ENCODE measurements at places on chromosomes 11 and 22. TPM values are rescaled to one million over a fixed set of nuclear protein-coding genes. Genes with fewer than 3 reads are reported as not detected.
A peak's percentile ranks its signal among the peaks of the same experiment; 100 is the strongest.

DNA sequence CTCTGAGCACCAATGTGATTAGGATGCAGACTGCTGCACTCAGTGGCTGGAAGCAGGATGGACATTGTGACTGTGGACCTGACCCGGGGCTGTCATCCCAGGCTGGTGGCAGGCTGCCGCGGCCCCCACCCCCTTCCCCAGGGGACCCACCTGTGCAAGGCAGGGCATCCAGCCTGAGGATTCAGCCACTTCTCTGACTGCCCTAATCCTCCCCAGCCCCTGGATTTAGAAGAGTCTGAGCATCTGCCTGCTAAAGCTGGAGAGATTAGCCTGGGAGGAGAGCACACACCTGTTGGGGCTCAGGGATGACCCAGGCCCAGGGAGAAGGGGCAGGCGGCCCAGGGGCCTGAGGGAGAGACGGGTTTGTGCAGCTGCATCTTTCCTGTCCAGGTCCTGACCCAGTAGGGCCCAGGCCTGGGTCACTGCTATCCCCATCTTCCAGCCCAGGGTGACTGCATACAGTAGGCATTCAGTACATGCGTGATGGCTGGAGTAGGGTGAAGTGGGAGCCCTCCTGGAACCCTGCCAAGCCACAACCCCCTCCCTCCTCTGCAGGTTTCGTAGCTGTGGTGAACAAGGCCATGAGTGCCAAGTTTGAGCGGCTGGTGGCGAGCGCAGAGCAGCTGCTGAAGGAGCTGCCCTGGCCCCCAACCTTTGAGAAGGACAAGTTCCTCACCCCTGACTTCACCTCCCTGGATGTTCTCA, 12.1 kb downstream of the DPP3 start:
- peaks cover 6% of the 10 kb centered on the region for H3K4me1 ChIP-seq
- no peaks in the 10 kb centered on the region for H3K27me3 ChIP-seq
- H3K27ac ChIP-seq: peak overlapping the region; percentile 38
- peaks cover 21% of the 10 kb centered on the region for H3K36me3 ChIP-seq

DNA sequence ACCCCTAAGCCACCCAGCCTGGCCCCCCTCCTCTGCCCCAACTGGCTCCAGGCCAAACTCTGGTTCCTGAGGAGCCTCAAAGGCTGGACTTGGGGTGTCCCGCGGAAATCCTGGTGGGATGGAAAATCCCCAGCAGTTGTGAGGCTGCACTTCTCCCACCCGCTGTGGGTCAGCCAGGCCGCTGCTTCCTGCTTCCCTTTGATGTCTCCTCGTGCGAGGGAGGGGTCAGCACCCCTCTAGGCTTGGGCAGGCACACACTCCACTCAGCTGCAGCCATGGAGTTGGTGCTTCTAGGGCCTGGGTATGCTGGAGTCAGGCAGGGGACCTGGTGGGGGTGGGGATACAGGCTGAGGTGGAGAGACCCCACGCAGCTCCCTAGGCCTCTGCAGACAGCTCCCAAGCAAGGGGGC, 12.0 kb downstream of the KCNQ1OT1 start:
- H3K4me3 ChIP-seq: no peak overlapping the region
- no peak for DNase-seq
- H3K27me3 ChIP-seq: peaks cover 4% of the 10 kb centered on the region
- H3K36me3 ChIP-seq: no peaks in the 10 kb centered on the region

DNA sequence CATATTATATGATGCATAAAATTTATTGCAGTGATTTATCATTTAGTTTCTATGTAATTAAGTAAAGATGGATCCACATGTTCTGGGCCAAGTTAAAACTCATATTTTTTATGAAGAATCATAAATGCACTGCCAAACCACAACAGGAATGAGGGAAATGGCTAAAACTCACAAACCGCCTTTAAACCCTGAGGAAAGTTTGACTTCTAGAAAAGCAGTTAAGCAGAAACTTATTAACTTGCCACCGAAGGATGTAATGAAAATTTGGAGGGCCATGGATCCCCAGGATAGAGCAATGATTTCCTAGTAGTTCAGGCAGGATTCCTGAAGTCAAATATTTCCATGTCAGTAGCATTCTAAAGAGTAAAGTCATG, 218.3 kb upstream of the CTSC start:
- no peak for DNase-seq
- H3K36me3 ChIP-seq: no peaks in the 10 kb centered on the region
- H3K27me3 ChIP-seq: no peaks in the 10 kb centered on the region
- peaks cover 2% of the 10 kb centered on the region for H3K4me1 ChIP-seq
- H3K4me3 ChIP-seq: no peak overlapping the region

GRCh38 chr22:37775785-37776638, 31.7 kb upstream of the GCAT start:
- H3K4me3 ChIP-seq: no peak overlapping the region
- DNase-seq: no peak
- H3K36me3 ChIP-seq: peaks cover 8% of the 10 kb centered on the region
- H3K27me3 ChIP-seq: no peaks in the 10 kb centered on the region
- H3K4me1 ChIP-seq: no peaks in the 10 kb centered on the region
- H3K27ac ChIP-seq: no peak overlapping the region

GRCh38 chr22:36234213-36234612, 5.1 kb downstream of the APOL2 start:
- H3K4me1 ChIP-seq: peaks cover 4% of the 10 kb centered on the region
- no peaks in the 10 kb centered on the region for H3K36me3 ChIP-seq
- no peak for DNase-seq
- no peaks in the 10 kb centered on the region for H3K27me3 ChIP-seq
- no peak overlapping the region for H3K27ac ChIP-seq
- H3K4me3 ChIP-seq: no peak overlapping the region

DNA sequence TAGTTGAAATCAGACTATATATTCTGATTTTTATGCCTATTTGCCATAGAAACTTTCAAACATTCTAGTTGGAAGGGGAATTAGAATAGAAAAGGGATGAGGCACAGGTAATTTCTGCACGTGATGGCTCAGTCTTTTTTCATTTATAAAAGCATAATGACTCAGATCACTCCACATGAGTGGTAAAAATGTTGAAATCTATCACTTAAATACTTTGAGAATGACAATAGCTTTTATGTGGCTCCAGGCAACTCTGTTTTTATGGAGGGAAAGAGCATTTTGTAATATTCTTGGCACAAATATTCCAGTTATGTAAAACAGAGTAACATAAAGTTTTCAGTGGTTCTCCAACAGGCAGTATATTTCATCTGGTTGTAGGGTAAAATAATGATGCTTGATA, 5.9 kb upstream of the MMP3 start:
- no peaks in the 10 kb centered on the region for H3K36me3 ChIP-seq
- no peak overlapping the region for H3K27ac ChIP-seq
- no peak for DNase-seq
- no peaks in the 10 kb centered on the region for H3K4me1 ChIP-seq

GRCh38 chr22:27848005-27848404, 46.4 kb upstream of the MN1 start:
- no peaks in the 10 kb centered on the region for H3K27me3 ChIP-seq
- no peak for DNase-seq
- no peak overlapping the region for H3K4me3 ChIP-seq

DNA sequence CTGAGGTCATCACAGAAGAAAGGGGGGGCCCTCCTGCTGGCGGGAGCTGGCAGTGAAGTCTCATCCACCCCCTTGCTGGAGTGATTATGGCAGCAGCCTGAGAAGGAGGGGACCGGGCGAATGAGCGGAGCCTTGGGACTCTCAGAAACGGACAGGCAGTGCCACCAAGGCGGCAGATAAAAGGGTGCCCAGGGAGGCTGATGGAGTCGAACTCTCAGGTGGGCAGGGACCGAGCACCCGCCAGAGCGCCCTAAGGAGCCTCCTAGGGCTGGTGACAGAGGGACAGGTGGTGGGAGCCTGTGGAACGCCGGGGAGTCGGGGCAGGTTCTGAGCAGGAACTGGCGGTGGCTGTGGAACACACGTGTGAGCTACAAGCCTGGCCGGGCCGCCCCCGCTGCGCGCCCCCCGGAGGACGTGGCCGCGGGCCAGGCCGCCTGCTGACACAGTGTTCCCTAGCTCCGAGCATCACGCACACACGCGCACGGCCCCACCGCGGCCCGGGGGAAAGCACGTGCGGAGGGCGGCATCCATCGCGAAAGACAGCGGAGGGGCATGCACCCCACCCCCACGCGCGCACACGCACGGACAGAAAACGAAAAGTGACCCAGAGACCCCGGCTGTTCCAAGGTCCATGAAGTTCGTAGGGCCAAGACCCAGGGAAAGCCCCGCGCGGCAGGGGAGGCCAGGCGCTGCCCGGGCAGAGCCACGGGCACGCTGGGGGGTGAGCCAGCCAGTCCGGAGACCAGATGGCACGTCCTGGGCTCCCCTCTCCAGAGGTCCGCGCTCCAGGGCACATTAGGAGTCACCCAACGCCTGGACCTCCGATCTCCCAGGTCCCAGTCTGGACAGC, 1.0 kb downstream of the VWCE start:
- no peaks in the 10 kb centered on the region for H3K36me3 ChIP-seq
- peak overlapping the region; percentile 54 for H3K4me3 ChIP-seq
- DNase-seq: no peak
- H3K27me3 ChIP-seq: peaks cover 4% of the 10 kb centered on the region
- peak overlapping the region; percentile 57 for H3K27ac ChIP-seq

- no peak for DNase-seq
- H3K4me3 ChIP-seq: no peak overlapping the region
Measured at GRCh38 chr11:92249156-92249753, 24.6 kb downstream of the FAT3 start.

DNA sequence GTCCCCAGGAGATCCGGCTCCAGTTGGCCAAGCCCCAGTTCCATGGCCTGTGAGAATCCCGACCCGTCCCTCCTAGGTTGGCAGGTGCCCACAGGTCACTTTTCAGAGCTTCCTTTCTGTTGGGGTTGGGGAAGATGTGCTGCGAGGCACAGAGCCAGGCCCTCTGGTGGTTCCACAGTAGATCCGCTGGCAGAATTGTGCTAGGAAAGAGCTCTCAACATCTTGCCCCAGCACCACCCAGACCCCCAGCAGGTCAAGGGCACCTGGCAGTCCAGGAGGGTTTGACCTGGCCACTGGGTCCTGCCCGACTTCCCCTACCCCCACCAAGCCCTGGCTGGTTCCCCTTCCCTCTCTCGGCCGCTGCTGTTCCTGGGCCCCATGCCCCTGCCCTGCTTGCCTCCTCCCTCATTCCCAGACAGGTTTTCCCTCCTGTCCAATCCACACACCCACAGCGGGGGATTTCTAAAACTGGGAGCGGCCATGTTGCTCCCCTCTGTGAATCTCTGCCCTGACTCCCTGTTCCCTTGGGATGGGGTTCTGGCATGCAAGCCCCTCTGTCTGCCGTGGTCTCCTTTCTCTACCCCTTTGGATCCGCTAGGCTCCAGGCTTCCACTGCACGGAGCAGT, 26.2 kb upstream of the GCAT start:
- peaks cover 8% of the 10 kb centered on the region for H3K27me3 ChIP-seq
- H3K4me3 ChIP-seq: no peak overlapping the region
- H3K36me3 ChIP-seq: no peaks in the 10 kb centered on the region
- H3K27ac ChIP-seq: no peak overlapping the region
- DNase-seq: no peak
- no peaks in the 10 kb centered on the region for H3K4me1 ChIP-seq

GRCh38 chr11:70522593-70523311, 124.4 kb downstream of the CTTN start:
- peak; percentile 52 for DNase-seq
- H3K27me3 ChIP-seq: no peaks in the 10 kb centered on the region
- H3K4me1 ChIP-seq: peaks cover 28% of the 10 kb centered on the region
- H3K4me3 ChIP-seq: no peak overlapping the region
- no peak overlapping the region for H3K27ac ChIP-seq

GRCh38 chr22:41405588-41405987, 23.8 kb downstream of the TEF start:
- no peaks in the 10 kb centered on the region for H3K36me3 ChIP-seq
- no peak overlapping the region for H3K4me3 ChIP-seq
- no peaks in the 10 kb centered on the region for H3K4me1 ChIP-seq
- no peaks in the 10 kb centered on the region for H3K27me3 ChIP-seq
- no peak for DNase-seq

DNA sequence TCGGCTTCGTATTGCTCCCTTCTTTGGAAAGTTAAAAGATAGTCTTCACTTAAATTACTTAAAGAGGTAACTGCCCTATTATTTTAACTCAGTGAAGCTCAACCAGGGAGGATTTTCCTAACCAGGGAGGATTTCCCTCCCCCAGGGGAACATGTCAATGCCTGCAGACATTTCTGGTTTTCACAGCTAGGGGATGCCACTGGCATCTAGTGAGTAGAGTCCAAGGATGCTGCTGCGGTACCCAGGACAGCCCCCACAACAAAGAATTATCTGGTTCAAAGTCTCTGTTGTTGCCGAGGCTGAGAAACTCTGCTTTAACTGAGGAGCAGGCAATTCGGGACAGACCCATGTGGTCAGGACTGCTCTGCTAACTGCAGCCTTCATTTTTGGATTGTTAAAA, 82.2 kb downstream of the DEPDC5 start:
- H3K4me1 ChIP-seq: no peaks in the 10 kb centered on the region
- DNase-seq: no peak
- H3K27me3 ChIP-seq: no peaks in the 10 kb centered on the region
- no peaks in the 10 kb centered on the region for H3K36me3 ChIP-seq

DNA sequence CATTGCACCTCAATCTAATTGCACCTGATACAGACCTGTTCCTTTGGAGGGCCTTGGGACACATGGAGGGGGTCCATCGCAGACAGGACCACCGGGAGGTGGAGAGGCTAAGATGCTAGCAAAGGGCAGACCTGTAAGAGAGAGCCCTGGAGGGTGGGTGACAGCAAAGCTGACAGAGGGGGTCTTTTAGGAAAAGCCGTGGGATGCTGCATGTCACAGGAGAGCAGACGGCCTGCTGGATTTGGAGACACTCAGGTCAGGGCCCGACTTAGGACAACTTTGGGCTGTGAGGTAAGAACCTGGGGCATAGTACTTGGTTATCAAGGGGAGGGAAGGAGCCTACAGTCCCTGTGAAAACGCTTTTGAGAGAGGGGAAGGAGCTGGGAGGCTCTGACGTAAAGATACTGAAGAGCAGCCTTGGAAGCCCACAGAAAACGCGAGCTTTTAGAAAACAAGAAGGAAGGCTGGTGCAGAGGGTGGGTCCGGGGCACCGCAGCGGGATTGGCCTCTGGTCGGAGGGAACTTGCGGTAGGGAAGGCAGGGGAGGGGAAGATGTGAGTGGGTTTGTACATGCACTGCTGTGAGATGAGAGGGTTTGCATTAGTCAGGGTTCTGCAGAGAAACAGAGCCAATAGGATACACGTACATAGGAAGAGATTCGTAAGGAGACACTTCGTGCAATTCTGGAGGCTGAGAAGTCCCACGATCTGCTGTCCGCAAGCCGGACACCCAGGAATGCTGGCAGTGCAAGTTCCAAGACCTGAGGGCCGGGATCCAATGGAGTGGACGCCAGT, 868.5 kb downstream of the TBC1D22A start:
- H3K27me3 ChIP-seq: no peaks in the 10 kb centered on the region
- no peaks in the 10 kb centered on the region for H3K36me3 ChIP-seq
- H3K4me1 ChIP-seq: no peaks in the 10 kb centered on the region
- no peak overlapping the region for H3K4me3 ChIP-seq

- no peak for DNase-seq
- H3K4me3 ChIP-seq: no peak overlapping the region
- no peaks in the 10 kb centered on the region for H3K4me1 ChIP-seq
- no peak overlapping the region for H3K27ac ChIP-seq
- no peaks in the 10 kb centered on the region for H3K27me3 ChIP-seq
Measured at GRCh38 chr11:118545533-118545932, 14.5 kb downstream of the TMEM25 start.

GRCh38 chr11:7220636-7221035, 31.1 kb upstream of the SYT9 start:
- no peaks in the 10 kb centered on the region for H3K27me3 ChIP-seq
- no peak for DNase-seq
- H3K36me3 ChIP-seq: no peaks in the 10 kb centered on the region
- no peak overlapping the region for H3K27ac ChIP-seq

The SLC35E4 gene
- 5.1 TPM for total RNA-seq

The IGLL5 gene
- total RNA-seq: not detected

The SYT9 gene
- 2.4 TPM for total RNA-seq

The OR52N4 gene
- total RNA-seq: not detected

The CNIH2 gene
- total RNA-seq: 15.8 TPM

The CRY2 gene
- 10.9 TPM for total RNA-seq

The UVRAG gene
- 14.7 TPM for total RNA-seq

The GTF2H1 gene
- total RNA-seq: 28.0 TPM

The MS4A1 gene
- total RNA-seq: not detected

The SLC22A25 gene
- not detected for total RNA-seq
